ENCODE measurements at places on chromosomes 6 and 20. TPM values are rescaled to one million over a fixed set of nuclear protein-coding genes. Genes with fewer than 3 reads are reported as not detected.

Gene NCOA7
- 69.1 TPM for total RNA-seq

Gene ADGRG6
- 0.74 TPM for total RNA-seq

Gene SPATA25
- 0.90 TPM for total RNA-seq

Gene SERAC1
- total RNA-seq, result 8.6 TPM

Gene TP53TG5
- total RNA-seq, result 0.83 TPM

Gene LZTS3
- 3.1 TPM for total RNA-seq

Gene TTBK1
- 1.1 TPM for total RNA-seq

Gene FRK
- total RNA-seq, result 0.05 TPM

Gene CD93
- 0.36 TPM for total RNA-seq
